ENCODE measurements at places on chromosomes 5 and 9. TPM values are rescaled to one million over a fixed set of nuclear protein-coding genes. Genes with fewer than 3 reads are reported as not detected.

LMX1B gene
- polyA plus RNA-seq, result not detected

SARDH gene
- not detected for polyA plus RNA-seq

CCL21 gene
- not detected for polyA plus RNA-seq

COL27A1 gene
- not detected for polyA plus RNA-seq

MCC gene
- polyA plus RNA-seq, result 0.16 TPM

C5orf58 gene
- not detected for polyA plus RNA-seq

ARSI gene
- polyA plus RNA-seq, result not detected

SPARC gene
- 20.4 TPM for polyA plus RNA-seq

HTR1A gene
- not detected for polyA plus RNA-seq

KCNN2 gene
- not detected for polyA plus RNA-seq

MFAP3 gene
- 5.9 TPM for polyA plus RNA-seq

BRD9 gene
- 13.4 TPM for polyA plus RNA-seq

FOXD1 gene
- not detected for polyA plus RNA-seq

ADAMTSL1 gene
- not detected for polyA plus RNA-seq

INSYN2B gene
- not detected for polyA plus RNA-seq

ARHGEF28 gene
- not detected for polyA plus RNA-seq

GLRA1 gene
- not detected for polyA plus RNA-seq

HTR4 gene
- polyA plus RNA-seq, result not detected

HNRNPA0 gene
- 16.3 TPM for polyA plus RNA-seq

C8G gene
- polyA plus RNA-seq, result not detected

GRXCR2 gene
- not detected for polyA plus RNA-seq

IFNA2 gene
- not detected for polyA plus RNA-seq
